T-helper 17 cell (primary cell): ENCODE measurements at places on chromosomes 5 and 9.

GRCh38 chr5:176844706-176845391 lies 34.5 kb downstream of the UNC5A start:
- no peak for DNase-seq

- no peak for DNase-seq
Measured at GRCh38 chr9:126885131-126885641, 24.7 kb downstream of the ZBTB34 start.

DNA sequence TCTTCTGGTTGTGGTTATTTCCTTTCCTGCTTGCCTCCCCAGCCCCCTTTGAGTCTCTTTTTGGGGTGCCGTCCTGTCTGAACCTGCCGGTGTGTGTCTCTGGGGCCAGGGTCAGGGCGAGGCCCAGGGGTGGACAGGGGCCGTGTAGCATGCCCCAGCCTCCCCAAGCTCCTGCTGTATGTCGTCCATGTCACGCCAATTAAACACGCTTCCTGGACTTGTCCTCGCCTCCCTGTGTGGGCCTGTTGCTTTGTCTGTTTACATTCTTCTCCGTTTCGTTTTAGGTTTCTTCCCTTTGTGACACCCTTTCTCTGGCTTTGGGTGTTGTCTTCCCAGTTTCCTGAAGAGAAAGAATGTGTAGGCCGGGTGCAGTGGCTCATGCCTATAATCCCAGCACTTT lies 28.5 kb upstream of the HMCN2 start:
- no peak for DNase-seq

GRCh38 chr9:110802416-110803035 lies 133.9 kb downstream of the MUSK start:
- DNase-seq: no peak

DNA sequence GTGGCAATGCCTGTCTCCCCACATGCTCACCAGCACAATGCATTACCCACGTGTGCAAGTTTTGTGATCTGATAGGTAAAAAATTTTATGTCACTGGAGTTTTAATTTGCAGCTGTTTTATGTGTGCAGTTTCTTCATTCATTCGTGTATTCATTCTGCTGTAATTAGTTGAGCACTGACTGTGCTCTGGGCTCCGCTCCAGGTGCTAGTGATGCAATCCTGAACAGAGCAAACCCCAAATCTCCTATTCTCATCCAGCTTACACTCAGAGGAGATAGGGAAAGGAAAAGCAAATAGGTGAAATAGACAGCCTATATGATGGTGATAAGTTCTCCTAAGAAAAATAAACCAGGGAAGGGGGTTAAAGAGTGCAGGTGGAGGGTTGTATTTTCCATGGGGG lies 148.4 kb downstream of the TENT4A start:
- DNase-seq: no peak

DNA sequence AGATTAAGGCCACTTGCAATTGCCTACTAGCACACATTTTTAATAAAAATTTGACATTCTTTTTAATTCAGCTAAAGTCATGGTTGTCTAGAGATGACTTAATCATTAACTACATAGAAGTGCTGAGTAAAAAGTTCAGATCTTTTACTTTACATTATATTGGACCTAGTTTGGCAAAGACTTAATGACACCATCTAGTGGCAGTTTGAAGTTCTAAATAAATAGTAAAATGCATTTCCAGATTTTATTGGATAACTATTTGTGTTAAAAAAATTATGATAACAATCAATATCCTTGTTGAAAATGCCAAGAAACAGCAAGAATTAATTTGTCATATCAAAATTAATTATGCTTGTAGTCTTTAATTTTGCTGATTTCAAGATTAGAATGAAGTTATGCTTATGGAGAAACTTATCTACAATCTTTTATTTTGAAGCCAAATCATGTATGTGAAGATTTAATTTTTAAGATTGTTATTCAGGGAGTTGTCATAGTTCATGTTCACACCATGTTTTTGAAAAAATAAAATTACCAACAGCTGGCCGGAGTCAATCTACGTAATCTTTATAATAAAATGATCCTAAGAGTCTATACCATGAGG lies 69.6 kb upstream of the PJA2 start:
- DNase-seq: no peak

DNA sequence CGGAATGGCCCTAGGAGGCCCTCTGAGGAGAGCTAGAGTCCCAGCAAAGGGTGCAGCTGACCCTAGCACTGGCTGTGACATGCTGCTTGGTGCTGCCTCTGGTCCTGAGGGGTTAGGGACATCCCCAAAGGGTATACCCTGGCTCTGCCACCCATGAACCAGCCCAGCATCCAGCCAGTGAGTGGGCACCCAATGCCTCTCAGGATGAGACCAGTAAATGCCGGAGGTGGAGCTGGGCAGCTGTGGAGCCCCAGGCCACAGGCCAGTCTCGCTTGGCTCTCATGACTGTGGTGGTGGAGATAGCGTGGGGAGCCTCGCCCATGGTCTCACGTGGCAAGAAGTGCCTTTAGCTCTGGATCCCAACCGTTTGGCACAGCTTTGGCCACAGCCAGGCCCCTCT lies 3.7 kb upstream of the CEL start:
- no peak for DNase-seq

DNA sequence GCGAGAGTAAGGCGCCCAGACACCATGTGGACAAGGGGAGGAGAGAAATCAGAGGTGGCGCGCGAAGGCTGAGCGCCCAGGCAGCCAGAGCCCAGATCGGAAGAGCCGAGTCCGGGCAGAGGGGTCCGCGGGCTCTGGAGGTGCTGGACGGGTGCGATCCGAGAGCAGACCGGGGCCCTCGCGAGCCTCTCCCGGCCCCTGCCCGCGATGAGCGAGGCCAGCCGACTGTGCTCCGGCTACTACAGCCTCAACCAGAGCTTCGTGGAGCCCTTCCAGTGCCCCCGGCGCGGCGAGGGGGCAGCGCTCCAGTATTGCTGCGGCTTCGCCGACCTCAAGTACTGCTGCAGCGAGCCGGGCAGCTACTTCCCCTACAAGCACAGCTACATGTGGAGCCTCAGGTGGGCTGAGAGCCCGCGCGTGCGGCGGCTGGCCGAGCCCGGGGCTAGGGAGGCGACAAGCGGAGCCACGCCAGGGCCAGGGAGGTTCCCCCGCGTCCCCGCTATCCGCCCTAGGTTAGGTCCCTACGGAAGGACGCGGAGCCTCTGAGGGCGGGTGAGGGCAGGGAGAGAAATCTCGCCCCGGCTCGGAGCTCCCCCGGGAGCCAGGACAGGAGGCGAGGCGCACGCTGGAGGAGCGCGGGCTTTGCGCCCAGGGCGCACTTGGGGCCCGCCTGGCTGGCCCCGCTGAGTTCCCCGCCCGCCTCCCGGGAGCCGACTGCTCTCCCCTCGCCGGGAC lies at the start of gene SHISAL2B:
Gene SHISAL2B, plus strand, starts transcription at position 87 of the 735 bp plus-strand sequence. Its CDS starts 121 bp downstream, at position 208.
- DNase-seq: no peak

GRCh38 chr5:111070272-111071134 lies 1.0 kb upstream of the TSLP start:
- DNase-seq: no peak

- no peak for DNase-seq
Measured at GRCh38 chr9:129320575-129321285, 142.7 kb upstream of the IER5L start.

DNA sequence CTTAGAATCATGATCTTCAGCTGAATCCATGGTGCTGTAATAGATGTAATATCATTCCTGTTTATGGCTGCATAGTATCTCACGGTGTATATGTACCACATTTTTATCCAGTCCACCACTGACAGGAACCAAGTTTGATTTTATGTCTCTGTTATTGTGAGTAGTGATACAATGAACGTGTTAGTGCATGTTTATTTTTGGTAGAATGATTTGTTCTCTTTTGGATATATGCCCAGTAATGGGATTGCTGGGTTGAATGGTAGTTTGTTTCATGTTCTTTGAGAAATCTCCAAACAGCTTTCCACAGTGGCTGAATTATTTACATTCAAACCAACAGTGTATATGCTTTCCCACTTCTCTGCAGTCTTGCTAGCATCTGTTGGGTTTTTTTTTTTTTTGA lies 175.1 kb upstream of the CDH10 start:
- no peak for DNase-seq

DNA sequence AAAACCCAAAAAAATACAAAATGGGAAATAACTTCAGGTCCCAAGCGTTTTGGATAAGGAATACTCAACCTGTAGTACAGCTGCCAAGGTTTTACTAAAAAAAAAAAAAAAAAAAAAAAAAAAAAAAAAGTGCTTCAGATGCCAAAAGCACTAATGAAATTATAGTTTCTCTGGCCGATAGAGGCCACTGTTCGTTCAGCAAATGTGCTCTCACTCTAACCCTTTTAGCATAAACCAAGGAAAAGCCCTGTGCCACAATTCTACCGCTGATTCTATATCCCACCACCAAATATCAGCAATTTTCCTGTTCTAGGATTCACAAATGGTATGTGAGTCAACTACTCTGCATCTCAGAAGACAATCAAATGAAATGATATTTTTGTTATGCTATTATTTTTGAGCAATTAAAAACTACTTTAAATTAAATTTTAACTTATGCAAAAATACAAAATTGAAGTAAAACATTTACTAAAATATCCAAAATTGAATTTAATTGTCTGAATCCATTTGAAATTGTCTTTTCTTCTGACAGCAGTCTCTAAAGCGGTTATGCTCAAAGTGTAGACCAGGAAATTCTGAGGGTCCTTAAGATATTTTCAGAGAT lies 79.8 kb downstream of the RICTOR start:
- no peak for DNase-seq

GRCh38 chr5:62581836-62582597 lies 3.4 kb downstream of the LRRC70 start:
- DNase-seq: no peak
